ENCODE measurements at places on chromosomes 7 and 10.

DNA sequence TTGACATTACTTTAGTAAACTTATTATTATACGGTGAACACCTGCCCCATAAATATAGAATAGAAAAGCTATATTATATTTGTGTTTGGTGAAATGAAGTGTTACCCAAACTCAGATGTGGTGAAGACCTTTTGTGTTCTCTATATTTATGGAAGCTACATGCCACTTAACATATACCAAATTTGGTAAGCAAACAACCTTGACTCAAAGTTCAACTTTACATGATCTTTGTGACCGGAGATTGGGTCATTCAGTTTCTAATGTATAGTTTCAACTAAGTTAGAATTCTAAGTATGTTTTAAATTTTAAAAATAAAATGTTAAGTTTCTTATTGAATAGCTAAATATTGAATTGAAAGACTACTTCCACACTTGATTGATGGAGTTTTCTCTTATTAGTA lies 288.6 kb upstream of the SEMA3D start:
- no peak for DNase-seq

- no peak for DNase-seq
Measured at GRCh38 chr10:4073912-4074311, 288.9 kb upstream of the KLF6 start.

DNA sequence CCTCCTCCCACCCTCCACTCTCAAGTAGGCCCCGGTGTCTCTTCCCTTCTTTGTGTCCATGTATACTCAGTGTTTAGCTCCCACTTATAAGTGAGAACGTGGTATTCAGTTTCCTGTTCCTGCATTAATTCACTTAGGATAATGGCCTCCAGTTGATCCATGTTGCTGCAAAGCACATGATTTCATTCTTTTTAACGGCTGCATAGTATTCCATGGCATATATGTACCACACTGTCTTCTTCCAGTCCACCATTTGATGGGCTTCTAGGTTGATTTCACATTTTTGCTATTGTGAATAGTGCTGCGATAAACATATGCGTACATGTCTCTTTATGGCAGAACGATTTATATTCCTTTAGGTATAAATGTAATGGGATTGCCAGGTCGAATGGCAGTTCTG lies 51.0 kb downstream of the FAM171A1 start:
- no peak for DNase-seq

GRCh38 chr10:113711142-113711541 lies 31.4 kb downstream of the CASP7 start:
- no peak for DNase-seq

GRCh38 chr7:3309140-3309539 lies 8.1 kb downstream of the SDK1 start:
- DNase-seq = no peak

DNA sequence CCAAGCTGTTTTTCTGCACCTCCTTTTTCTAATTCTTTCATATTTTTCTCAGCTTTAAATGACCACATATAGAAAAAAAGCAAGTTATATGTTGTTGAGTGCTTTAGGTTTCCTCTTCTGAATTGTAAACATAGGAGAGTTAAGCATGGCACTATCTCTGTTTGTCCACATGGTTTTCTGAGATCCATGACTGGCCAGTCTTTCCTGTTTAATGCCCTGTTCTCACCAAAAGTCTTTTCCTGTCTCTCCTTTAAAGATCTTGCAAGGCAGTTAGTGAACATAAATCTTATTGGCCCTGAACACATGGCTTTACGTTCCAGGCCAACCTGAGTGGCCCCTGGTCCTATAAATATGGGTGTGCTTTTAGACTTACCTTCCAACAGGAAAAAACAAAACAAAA lies 19.4 kb downstream of the TRPV5 start:
- no peak for DNase-seq

GRCh38 chr7:119545118-119545517 lies 727.9 kb upstream of the KCND2 start:
- no peak for DNase-seq

DNA sequence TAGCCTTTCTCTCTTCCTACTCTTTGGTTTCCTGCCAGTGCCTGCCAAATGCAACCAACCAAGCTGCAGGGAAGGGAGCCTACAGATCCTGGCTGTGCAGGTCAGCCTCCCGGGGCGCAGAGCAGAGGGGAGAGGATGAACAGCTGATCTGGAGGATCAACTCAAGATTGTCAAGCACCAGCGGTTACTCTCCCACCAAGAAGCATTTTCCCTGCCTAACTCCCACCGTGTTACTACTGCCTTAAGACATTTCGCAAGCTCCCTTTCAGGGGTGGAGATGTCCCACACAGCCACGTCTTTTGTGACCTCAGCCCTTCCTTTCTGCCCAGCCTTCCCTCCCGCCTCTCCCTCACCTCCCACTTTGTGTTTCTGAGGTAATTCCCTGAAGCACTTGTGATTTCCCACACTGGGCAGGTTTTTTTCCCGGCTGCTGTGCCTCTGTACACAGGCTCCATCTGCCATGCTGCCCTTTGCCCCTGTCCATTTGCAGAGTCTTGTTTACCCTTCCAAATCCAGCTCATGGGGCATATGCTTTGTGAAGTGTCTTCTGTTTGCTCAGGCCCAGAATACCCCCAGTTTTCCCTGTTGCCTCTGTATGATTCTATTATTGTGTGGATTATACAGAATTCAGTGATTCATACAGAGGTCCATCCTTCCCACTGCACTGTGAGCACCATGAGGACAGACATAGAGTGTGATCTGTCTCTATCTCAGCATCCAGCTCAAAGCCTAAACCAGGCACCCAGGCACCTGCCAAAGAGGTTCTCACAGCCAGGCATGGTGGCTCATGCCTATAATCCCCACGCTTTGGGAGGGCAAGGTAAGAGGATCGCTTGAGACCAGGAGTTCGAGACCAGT lies 40.9 kb upstream of the PAPSS2 start:
- no peak for DNase-seq

GRCh38 chr7:41931263-41931646 lies 228.4 kb upstream of the INHBA start:
- no peak for DNase-seq

- DNase-seq = no peak
Measured at GRCh38 chr10:125063256-125063925, 97.0 kb downstream of the CTBP2 start.

GRCh38 chr7:25895792-25896171 lies 256.2 kb upstream of the NFE2L3 start:
- DNase-seq = no peak

- no peak for DNase-seq
Measured at GRCh38 chr7:71488308-71488707, 356.4 kb downstream of the GALNT17 start.

DNA sequence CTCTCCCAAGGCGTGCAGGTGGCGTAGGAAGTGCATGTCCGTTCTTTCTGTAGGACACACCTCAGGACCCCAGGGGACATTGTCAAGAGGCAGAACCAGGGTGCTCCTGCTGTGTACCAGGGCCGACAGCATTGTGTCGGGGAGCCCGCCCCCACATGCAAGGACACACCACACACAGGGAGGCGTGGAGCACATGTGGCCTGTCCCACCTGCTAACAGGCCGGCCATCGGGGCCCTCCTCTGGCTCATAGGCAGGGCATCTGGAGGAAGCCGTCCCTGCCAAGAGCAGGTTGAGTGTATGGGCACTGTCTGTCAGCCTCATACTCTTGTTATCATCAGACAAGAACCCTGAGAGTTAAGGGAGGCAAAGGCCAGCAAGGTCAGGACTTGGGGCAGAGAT lies 12.7 kb downstream of the RET start:
- DNase-seq = no peak

DNA sequence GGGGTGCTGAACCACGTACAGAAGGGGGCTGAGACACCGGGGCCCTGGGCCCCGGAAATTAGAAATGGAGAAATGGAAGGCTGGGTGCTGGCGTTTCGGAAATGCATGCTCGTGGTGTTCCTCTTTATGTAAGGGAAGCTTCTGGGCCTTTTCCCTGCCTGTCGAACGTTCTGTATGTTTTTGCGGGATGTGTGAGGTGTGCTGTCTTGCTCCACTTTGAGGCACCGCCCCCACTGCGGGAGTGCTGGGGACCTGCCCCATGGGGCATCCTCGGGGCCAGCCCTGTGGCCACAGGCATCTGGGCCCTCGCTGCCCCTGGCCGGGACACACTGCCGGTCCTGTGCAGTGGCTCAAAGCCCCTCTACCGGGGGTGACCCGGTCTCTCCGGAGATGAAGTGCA lies 1.7 kb upstream of the VENTX start:
- DNase-seq = no peak
